ENCODE measurements at places on chromosomes 7 and 10.

DNA sequence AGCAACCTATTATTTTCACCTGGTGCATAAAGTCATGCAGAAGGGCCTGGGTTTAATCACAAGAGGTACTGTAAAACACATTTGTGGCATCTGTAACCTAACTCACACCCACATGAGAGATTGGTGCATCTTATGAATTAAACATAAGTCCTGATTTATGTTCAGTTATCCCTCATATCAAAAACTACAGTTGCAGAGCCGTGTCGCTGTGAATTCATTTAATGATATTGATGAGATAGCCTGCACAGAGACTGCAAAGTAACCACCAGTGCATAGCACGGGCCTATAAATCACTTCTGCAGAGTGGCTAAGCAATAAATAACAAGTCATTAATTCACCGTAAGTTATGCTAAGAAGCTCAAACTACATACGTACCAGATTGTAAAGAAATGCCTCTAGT is 178.2 kb downstream of the RELN start:
- DNase-seq = no peak

DNA sequence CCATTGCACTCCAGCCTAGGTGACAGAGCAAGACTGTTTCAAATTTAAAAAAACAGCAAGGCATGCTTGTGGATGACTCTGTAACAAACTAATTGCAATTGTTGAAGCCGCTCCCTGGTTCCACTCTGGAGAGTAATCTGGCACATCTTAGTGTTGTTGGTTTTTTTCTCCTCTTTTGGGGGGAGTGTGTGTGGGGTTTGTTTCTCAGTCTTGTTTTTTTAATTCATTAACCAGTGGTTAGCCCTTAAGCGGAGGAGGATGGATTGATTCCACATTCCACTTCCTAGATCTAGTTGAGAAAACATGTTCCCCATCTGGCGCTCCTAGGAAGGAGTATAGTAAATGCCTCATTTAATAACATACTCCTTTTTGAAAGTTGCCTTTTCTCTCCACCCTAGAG is 8.6 kb upstream of the ZNF713 start:
- no peak for DNase-seq

DNA sequence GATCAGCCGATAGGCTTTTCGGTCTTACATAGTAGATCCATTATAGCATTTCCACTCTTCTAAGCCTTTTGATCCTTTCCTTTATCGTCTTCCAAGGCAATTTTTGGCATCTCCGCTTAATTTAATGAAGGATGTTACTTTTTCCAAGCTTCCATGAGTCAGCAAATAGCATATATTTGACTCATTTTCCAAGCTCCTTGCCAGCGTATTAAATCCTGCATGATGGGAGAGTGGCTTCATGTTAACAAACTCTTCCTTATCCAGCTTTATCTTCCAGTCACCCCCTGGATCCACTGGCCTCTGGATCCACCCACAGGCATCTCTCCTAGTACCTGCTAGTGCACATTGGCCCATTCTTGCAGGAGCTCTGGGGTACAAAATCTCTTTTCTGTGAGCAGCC is 13.0 kb downstream of the OR9A2 start:
- no peak for DNase-seq

- DNase-seq = no peak
Measured at GRCh38 chr7:148114804-148115203, 475.8 kb upstream of the C7orf33 start.

GRCh38 chr7:21028599-21028998 is 241.9 kb upstream of the SP8 start:
- no peak for DNase-seq

- DNase-seq = no peak
Measured at GRCh38 chr10:28719789-28720436, 42.6 kb downstream of the BAMBI start.

- no peak for DNase-seq
Measured at GRCh38 chr7:20783700-20784387, 2.8 kb downstream of the SP8 start.

GRCh38 chr10:119116326-119116951 is 12.5 kb downstream of the DENND10 start:
- no peak for DNase-seq

GRCh38 chr10:42975005-42975493 is 101.8 kb upstream of the RET start:
- DNase-seq = no peak

- no peak for DNase-seq
Measured at GRCh38 chr7:42763137-42763551, 148.7 kb downstream of the C7orf25 start.

GRCh38 chr10:24449321-24449740 is 240.4 kb downstream of the KIAA1217 start:
- no peak for DNase-seq

- no peak for DNase-seq
Measured at GRCh38 chr7:136000288-136000913, 23.2 kb upstream of the MTPN start.

GRCh38 chr10:99374526-99374925 is 45.4 kb downstream of the CNNM1 start:
- DNase-seq = no peak

DNA sequence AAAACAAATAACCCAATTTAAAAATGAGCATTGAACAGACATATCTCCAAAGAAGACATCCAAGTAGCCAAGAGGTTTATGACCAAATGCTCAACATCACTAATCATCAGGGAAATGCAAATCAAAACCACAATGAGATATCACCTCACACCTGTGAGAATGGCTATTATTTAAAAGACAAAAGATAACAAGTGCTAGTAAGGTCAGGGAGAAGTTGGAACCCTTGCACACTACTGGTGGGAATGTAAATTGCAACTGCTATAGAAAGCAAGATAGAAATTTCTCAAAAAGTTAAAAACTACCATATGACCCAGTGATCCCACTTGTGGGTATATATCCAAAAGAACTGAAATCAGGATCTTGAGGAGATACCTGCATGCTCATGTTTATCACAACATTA is 49.5 kb downstream of the SGMS1 start:
- DNase-seq = no peak

GRCh38 chr10:80413271-80413996 is 5.1 kb downstream of the PRXL2A start:
- DNase-seq = no peak

DNA sequence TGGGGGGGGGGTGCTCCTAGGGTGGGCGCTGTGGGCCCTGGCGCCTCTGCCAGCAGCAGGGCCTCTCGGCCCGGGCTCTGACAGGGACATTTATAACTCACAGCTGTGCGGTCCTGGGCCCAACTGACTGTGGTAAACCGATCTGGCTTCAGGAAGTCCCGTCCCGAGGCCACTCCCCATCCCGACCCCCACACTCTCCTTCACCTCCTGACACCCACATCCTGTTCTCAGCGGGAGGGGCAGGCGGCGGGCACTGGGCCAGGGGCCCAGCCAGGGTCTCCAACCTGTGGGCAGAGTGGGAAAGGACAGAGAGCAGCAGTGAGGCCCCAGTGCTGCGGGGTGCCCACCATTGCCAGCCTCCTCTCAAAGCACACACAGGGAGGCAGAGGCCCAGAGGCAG is 69.1 kb downstream of the ZMIZ1 start:
- DNase-seq = no peak

- DNase-seq = no peak
Measured at GRCh38 chr7:85172530-85172941, 14.3 kb downstream of the SEMA3D start.

- no peak for DNase-seq
Measured at GRCh38 chr7:140857048-140857447, 67.7 kb downstream of the BRAF start.

GRCh38 chr10:27660268-27660667 is 85.4 kb downstream of the MKX start:
- no peak for DNase-seq

- DNase-seq = no peak
Measured at GRCh38 chr10:124245191-124245590, 151.8 kb upstream of the CHST15 start.

DNA sequence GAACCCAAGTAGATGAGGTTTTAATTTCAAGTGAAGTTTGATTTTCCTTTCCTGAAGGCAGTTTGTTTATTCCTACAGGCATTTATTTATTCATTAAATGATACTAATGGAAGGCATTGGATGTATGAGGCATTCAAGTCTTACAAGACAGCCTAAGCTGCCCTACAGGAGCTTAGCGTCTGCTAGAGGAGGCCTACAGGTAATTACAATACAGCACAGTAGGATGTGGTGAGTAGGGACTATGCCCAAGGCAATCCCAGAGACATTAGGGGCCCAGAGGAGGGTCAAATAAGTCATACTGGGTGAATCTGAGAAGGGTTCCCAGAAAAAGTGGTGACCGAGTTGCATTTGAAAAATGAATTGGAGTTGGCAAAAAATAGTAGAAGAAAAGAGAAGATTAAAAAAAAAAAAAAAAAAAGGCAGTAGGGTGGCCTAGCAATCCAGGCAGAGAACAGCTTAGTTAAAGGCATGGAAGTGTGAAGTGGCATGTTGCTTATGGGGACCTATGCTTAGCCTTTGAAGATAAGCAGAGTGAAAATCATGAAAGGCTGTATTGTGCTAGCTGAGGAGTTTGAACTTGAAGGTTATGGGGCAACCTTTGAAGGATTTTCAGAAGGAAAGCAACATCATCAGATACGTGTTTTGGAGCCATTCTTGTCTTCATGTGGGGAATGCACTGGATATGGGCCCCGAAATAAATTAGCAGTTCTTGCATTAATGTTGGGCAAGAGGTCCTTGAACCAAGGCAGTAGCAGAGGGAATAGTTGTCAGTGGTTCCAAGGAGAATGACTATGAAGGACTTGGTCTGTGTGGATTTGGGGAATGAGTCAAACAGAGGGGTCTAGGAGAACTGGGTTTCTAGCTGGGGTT is 65.5 kb downstream of the SNX10 start:
- no peak for DNase-seq

DNA sequence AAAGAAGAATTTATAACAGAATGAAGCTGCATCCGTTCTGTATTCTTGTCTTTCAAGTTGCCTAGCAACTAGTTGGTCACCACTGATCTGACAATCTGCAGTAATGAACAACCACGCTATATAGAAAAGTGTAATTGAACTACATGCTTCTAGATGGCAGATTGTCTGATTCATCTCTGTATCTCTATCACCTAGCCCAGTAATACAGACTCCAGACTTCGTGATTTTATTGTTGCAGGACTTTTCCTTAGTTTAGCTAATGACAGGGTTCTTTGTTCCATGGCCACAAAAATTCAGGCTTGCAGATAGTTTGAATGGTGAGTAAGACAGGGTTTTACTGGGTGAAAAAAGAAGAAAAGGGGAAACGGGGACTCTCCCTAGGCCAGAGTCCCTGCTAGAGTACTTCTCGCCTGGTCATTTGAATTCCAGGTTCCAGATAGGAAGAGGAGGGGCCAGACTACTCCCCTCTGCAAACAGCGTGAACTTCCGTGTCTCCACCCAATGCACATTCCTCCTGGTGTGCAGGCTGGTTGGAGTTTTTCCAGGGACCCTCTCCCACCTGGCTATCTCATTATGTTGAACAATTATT is 45.9 kb downstream of the COL1A2 start:
- no peak for DNase-seq

- DNase-seq = no peak
Measured at GRCh38 chr7:77226357-77226839, 26.8 kb upstream of the FGL2 start.

DNA sequence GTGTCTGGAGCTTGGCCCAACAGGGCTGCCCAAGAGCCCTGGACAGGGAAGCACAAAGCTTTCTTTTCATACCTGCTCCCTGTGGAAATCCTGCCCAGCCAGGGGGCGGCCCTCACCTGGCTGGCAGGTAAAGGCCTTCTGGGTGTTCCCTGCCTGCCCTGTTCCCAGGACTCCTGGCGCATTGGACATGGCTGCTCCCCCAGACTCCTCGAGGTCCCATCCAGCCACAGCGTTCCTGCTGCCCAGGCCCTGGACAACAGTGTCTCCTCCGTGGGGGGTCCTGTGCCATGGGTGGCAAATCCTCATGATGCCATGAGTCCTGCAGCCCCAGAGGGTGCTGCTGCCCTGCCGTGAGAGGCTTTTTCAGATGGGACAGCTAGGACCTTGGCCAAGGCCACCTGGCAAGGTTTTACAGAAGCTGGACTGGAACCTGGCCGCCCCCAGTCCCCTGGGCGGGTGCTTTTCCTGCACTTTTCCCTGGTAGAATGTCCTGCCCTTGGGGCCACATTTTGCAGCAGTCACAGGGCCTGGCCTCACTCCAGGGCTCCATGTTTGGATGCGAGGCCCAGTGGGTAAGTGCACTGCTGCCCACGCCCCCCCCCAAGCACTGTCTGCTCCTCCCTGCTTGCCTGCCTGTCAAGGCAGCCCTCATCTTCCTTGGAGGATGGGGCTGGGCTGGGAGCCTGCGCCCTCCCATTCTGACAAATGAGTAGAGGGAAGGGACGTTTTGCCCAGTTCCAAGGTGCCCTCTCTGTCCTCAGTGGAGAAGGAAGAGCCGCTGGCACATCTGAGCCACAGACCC is 60.7 kb downstream of the LHPP start:
- no peak for DNase-seq

- DNase-seq = no peak
Measured at GRCh38 chr10:66167816-66168215, 758.0 kb upstream of the LRRTM3 start.

DNA sequence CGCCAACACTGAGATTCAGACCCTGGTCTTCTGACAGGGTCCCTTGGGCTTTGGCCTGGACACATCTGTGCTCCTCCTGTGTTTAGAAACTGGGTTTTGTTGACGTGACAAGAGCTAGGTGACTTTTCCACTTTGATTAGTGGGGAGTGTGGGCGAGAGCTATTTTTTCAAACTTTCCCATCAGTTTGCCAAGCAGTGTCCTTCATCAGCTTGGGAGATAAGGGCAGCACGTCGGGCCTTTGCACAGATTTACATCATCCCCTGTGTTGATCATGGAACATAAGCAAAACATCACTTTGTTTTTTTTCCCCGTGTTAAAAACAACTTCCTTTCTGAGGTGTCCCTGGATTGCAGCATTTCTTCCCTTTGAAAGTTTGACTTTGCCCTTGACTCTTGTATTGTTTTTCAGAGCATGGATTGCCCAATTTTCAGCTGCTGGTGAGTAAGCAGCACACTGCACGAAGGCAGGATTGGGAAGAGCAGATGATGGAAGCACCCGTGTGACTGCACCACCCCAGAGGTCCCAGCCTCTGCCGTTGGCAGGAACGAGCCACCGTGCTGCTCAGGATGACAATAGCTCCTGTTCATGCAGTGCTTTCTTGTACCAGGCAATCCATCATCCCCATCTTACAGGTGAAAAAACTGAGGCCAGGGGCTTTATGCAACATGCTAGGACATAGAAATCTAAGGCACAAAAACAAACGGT is 6.4 kb upstream of the IGFBP1 start:
- DNase-seq = no peak

DNA sequence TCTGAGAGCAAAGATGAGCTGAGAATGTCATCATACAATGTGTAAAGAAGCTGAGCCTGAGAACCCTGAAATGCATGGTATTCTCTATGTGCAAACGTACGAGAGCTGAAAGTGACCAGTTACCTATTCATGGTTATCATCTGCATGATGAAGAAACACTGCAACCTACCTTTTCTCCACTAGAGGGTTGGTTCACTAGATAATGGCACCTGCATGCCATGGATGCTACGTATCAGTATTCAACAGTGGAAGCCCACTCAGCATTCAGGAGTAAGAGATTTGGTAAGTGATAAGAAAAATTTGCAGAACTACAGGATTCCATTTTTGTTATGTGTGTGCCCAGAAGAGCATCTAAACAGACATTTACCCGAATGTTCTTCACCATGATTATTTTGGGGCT is 145.4 kb downstream of the PTPRN2 start:
- DNase-seq = no peak

Measured in stimulated activated CD8-positive, alpha-beta memory T cell treated with anti-CD3 and anti-CD28 coated beads, Interleukin-4, amount 100 ng/mL, for 4 hours (primary cell).